ENCODE measurements at places on chromosomes 12 and 14. TPM values are rescaled to one million over a fixed set of nuclear protein-coding genes. Genes with fewer than 3 reads are reported as not detected.

DNA sequence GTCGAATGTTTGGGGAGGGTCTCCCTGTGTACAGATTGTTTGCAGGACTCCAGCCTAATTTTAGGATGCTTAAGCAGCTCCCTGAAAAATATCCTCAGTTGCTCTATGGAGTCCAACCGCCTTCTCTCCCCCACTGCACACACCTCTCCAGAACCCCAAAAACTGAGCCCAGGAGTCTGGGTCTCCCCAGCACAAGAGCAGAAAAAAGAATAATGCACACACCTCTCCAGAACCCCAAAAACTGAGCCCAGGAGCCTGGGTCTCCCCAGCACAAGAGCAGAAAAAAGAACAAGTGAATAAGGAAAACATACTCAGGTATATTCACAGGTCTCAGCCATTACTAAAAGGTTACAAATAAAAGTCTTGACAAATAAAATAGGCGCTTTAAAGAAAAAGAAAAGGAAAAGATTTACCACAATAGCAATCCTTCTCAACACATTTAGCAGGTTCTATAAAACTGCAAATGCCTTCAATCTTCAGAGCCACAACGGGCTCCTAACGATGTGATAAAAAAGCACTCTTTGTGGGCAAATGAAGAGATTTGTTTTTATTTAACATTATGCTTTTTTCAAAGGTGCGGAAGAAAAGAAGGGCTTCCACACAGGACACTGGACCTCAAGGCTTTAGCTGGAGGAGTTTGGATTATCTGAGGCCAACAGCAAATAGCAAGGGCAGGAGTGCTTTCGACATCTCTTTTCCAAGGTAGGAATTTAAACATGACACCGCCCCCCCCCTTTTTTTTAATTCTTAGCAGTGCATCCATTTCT is 8.2 kb downstream of the BCL11B start:
- no peak for DNase-seq

- no peak for DNase-seq
These were observed 47.1 kb downstream of the SEC23A start for GRCh38 chr14:39055786-39056474.

DNA sequence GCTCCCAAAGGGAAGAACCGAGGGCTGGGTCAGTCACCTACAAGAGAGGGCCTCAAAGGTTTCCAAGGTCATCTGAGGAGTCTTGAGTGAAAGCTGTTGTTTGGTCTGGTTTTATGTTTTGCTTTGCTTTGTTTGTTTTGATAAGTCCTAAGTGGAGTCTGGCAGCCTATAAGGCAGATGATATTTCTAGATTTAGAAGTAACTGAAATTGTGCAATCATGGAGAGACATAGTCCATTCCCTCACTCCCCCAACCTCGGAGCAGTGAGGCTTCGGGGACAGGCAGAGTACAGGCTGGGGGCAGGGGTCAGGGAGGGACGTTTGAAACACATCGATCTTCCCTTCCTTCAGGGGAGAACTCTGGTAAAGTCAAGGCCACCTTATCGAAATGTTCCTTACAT is 42.3 kb downstream of the TTC9 start:
- DNase-seq: no peak

Gene DDX23
- polyA plus RNA-seq: not detected

DNA sequence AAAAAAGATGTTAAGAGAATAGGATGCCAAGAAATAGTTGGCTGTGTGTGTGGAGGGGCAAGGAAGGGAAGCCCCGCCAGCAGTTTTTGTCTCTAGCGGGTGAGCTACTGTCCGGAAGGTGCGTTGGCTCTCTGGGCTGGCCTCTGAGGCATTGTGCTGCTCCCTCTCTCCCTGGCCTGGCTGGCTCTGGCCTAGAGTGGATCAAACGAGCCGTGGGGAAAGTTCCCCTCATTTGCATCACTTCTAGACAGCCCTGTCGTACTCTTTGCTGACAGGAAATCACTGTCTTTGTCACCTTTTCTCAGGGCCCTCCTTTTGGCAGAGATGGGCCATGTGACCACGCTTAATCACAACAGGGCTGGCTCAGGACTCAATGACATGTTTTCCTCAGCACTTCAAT is 236.1 kb upstream of the NPAS3 start:
- DNase-seq: peak; percentile 69

Gene TAS2R9
- polyA plus RNA-seq: not detected

Gene PRICKLE1
- 30.0 TPM for polyA plus RNA-seq

Gene CCDC196
- polyA plus RNA-seq: not detected

- no peak for DNase-seq
These were observed 62.0 kb upstream of the BCL11B start for GRCh38 chr14:99333841-99334635.

Gene DTX3
- 22.2 TPM for polyA plus RNA-seq

Gene FAM90A1
- polyA plus RNA-seq: 0.37 TPM

DNA sequence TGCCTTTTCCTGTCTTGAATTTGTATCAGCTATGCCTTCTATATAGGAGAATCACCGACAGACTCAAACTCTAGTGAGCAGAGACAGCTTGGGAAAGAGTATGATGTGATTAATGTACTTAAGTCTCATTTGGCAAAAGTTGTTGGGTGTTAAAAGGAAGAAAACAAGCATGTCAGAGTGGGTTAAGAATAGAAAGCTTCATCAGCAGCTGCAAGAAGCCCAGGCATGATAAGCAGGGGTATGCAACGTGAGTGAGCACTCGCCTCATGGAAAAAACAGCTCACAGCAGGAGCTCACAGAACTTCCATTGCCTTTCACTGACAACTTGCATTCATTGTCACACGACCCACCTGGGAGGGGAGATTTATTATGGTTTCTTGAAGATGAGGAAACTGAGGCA is 35.9 kb upstream of the WNK1 start:
- no peak for DNase-seq

GRCh38 chr12:10968765-10969456 is 17.8 kb downstream of the TAS2R50 start:
- DNase-seq: no peak

- no peak for DNase-seq
These were observed 29.1 kb downstream of the SLC39A9 start for GRCh38 chr14:69427596-69427995.

Gene TAS2R50
- polyA plus RNA-seq: not detected

Gene POTEG
- polyA plus RNA-seq: not detected

Gene CMA1
- polyA plus RNA-seq: not detected

Gene SCN8A
- 5.6 TPM for polyA plus RNA-seq

- DNase-seq: no peak
These were observed 89.0 kb upstream of the PPM1H start for GRCh38 chr12:63023926-63024325.

- DNase-seq: peak; percentile 56
These were observed 8.9 kb downstream of the APAF1 start for GRCh38 chr12:98653866-98654493.

DNA sequence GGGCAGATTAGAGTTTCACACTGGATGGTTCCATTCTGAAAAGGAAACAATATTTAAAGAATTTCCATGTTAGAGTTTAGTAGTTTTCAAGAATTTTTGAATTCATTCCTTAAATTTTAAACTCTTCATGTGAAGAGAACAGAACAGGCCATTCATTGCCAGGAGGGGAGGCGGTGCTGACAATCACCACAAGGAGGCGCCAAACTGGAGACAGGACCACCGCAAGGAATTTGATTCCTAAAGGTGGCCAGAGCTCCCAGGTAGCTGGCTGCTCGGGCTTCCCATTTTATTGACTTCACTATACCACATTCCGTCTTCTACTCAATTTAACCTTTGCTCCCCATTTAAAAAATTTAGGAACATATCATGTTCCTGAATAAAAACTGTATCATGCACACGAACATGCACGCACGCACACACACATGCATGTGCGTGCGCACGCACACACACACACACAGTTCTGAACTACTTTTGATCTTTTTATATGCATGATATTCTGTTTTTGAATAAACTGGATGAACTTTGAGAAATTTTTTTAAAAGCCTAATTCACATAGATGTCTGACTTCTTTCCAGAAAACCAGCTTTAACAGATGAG is 101.2 kb downstream of the NELL2 start:
- DNase-seq: no peak

Gene RND1
- polyA plus RNA-seq: 0.32 TPM

Gene PDE3A
- 11.9 TPM for polyA plus RNA-seq

DNA sequence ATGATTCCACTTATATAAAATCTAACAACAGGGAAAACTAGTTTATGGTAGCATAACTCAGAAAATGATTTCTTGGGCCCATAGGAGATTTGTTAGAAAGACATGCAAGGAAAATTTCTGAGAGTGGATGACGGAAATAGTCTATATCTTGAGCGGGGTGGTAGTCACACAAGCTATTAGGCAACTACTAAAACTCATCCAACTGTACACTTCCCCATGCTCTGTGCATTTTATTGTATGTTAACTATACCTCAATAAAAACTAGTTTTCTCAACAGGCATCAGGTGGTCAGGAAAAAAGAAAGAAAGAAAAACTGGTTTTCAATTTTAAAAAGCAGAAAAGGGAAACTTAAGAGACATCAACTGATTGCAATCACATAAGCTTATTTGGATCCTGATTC is 9.9 kb downstream of the SLC5A8 start:
- no peak for DNase-seq

DNA sequence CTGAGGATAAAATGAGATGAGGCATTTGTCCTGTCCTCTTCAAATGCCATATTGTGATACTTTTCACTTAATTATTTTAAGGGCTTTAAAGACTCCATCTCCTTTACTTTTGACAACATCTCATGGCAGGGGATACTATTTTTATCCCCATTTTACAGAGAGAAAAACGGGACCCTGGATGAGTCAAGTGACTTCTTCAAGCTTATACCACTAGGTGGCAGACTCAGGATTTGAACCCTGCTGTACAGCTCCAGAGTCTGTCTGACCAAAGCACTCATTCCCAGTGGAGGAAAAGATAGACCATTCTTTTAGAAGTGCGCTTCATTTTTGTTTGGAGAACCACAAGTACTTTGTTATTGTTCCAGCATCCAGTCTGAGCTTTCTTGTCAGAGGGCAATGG is 1.7 kb upstream of the SMOC1 start:
- no peak for DNase-seq

Data from muscle of arm (tissue), 14 donors.